ENCODE measurements at places on chromosomes 16 and 17. TPM values are rescaled to one million over a fixed set of nuclear protein-coding genes. Genes with fewer than 3 reads are reported as not detected.

GRCh38 chr16:84709609-84710008 is 9.8 kb downstream of the USP10 start:
- no peak for DNase-seq

DNA sequence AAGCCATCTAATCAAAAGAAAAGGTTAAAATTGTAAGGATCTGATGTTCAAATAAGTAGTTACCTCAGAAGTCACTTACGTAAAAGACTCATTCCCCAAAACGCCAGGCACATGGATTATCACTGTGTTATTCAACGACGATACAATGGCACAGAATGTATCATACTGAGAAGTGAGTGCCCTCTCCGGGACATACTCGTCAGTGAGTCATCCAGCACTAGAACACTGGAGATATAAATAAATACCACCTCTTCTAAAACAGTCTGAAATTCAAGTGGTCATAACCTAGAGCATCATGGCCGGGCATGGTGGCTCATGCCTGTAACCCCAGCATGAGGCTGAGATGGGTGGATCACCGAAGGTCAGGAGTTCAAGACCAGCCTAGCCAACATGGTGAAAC is 24.9 kb downstream of the USP31 start:
- DNase-seq: no peak

- no peak for DNase-seq
These were observed 818.6 kb downstream of the KCNJ2 start for GRCh38 chr17:70987867-70988340.

- DNase-seq: no peak
These were observed 7.3 kb downstream of the ATP2A3 start for GRCh38 chr17:3956983-3957382.

G6PC1 gene
- not detected for total RNA-seq

DNA sequence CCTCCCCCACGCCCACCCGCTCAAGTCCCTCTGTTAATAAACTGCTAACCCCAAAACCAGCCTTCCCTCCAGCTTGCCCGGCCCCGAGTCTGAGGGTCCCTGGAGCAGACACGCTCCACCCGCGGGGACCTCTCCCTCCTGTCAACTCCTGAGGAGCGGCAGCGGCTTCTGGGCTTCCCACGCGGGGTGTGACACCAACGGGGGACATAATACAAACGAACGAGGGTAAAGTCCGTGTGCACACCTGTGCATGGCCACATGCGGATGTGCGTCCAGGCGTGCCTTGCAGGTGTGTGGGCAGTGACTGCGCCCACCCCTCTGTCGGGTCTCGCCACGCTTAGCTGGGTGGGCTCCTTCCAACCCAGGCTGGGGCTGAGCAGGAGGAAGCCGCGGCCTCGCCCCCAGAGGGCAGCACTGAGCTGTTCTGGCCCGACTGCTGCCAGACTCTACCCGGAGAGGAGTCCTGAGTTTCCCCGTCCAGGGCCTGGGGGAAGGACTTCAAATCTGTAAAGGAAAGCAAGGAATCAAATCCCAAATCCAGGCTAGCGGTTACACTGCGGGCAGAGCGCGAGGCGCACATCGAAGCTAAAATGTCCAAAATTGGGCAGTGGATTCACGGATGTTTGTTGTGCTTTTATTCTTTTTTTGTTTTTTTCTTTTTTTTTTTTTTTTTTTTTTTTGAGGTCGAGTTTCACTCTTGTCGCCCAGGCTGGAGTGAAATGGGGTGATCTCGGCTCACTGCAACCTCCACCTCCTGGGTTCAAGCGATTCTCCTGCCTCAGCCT is 24.2 kb upstream of the KRT17 start:
- peak; percentile 89 for DNase-seq

DNA sequence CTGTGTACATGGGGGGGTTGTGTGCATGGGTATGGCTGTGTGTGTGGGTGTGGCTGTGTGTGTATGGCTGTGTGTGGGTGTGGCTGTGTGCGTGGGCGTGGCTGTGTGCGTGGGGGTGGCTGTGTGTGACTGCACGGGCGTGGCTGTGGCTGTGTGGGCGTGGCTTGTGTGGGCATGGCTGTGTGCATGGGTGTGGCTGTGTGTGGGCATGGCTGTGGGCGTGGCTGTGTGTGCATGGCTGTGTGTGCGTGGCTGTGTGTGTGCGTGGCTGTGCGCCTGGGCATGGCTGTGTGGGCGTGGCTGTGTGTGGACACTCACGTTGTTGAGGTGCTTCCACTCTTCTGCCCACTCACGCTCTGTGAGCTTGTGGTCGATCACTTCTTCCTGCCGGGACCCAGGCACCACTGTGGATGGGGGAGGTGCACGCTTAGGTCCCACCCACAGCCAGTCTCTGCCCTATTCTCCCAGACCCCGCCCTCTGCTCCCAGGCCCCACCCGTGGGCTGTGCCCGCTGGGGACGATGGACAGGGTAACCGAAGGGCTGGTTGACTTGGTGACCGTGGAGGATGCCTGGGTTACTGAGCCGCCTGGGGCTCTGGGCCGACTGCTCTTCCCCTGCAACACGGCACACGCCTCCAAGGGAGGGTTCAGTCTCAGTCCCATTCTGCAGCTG is 16.0 kb upstream of the PABPN1L start:
- no peak for DNase-seq

All from activated naive CD4-positive, alpha-beta T cell treated with anti-CD3 and anti-CD28 coated beads for 36 hours (primary cell).